Natural killer cell treated with Interleukin-12 subunit alpha and Interleukin-12 subunit beta and Interleukin-15 and Interleukin-18, amount 100 ng/mL, for 72 hours (primary cell): ENCODE measurements at places on chromosomes 5 and 9. TPM values are rescaled to one million over a fixed set of nuclear protein-coding genes. Genes with fewer than 3 reads are reported as not detected.
A peak's percentile ranks its signal among the peaks of the same experiment; 100 is the strongest.

The SH3TC2 gene
- not detected for total RNA-seq

The APBA1 gene
- 0.57 TPM for total RNA-seq

The CDH18 gene
- not detected for total RNA-seq

DNA sequence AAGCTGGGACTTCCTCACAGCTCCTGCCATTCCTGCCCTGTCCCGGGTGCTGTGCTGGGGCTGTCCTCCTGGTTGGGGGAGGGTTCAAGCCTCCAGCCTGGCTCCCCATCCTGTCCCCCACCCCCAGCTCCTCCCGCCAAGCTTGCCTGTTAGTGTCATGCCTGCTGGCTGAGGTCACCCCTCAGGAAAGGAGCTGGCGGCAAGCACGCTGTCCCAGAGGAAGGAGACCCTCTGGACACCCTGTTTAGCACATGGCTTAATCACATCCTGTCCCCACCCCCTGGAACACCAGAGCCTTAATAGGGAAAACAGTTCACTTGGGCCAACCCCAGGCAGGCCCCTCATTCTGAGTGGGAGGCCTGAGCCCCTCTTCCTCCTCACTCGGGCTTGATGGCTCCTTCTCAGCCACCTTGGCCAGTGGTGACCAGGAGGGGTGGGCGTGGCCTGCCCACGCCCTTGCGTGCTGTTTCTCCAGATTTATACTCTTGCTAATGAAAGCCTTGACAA lies 9.2 kb upstream of the PHYHD1 start:
- H3K27ac ChIP-seq: peak overlapping the region; percentile 82
- no peak overlapping the region for H3K4me3 ChIP-seq
- H3K27me3 ChIP-seq: no peaks in the 10 kb centered on the region

DNA sequence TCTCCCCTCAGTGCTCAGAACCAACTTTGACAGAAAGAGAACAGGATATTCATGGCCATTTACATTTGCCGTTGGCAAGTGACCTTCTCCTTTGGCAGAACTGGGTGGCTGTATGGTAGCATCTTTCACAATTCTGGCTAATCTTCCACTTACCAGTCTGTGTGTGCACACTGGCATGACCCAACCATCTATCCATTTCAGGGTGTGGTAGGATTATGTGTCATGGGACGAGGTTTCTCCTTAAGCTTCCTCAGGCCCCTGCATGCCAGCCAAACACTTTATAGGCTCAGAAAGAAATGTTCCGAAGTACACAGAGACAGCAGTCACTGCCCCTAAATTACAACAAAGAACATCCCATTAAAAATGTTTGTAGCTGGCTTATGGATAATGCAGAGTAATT lies 497.1 kb downstream of the NFIB start:
- no peaks in the 10 kb centered on the region for H3K27me3 ChIP-seq
- DNase-seq: no peak
- H3K36me3 ChIP-seq: peaks cover 8% of the 10 kb centered on the region

DNA sequence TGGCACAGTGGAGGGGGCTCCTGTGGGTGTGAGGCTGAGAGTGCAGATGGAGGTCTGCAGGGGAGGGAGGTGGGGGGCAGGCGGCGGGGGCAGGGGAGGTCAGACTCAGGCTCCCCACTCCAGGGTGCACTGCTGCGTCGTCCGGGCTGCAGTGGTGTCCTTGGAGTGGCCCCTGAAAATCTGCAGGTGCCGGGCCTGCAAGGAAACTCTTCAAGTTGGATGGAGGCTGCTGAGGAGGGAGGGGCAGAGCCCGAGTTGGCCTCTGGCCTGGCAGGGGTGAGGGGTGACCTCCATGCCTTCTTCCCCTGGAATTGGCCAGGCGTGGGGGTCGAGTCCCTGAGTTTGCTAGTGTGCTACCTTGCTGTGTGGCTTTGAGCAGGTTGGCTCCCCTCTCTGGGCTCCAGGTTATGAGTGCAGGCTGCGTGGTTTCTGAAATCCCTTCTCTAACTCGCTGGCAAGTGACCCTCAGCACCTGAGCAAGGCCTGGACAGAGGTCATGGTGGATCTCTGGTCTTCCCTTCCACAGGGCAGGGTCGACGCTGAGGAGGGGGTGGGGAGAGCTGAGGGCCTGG lies 888 bp downstream of the ADAMTSL2 start:
- no peaks in the 10 kb centered on the region for H3K4me1 ChIP-seq
- H3K4me3 ChIP-seq: no peak overlapping the region
- no peak for DNase-seq
- peaks cover 7% of the 10 kb centered on the region for H3K27me3 ChIP-seq
- H3K36me3 ChIP-seq: no peaks in the 10 kb centered on the region
